ENCODE measurements at places on chromosomes 5 and 9. TPM values are rescaled to one million over a fixed set of nuclear protein-coding genes. Genes with fewer than 3 reads are reported as not detected.

DNA sequence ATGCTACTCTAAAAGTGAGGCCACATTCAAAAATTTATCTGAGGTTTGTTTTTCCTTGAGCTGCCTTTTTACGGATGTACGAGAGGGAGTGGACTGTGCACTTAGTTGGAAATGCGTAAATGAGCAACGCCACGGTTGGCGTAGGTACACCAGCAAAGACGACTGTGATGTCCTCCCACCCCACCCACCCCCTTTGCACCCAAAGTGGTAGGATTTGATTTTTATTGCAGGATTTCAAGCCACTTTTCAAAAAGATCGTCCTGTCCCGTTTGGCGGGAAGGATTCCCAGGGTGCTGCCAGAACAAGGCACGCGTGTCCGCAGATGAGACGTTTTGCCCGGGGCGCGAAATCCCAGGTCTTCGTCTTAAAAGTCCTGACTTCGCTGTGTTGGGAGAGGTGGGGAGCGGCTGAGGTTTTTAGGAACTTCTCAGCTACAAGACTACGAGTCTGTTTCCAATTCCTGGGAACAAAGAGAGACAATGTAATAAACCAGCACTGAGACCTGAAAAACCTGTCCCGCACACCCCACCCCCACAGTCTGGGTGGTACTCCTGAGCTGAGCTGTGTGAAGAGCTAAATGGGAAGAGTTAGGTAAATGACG is 1.0 kb upstream of the TLE1 start:
- peak; percentile 26 for DNase-seq

The TMC1 gene
- total RNA-seq, result 0.25 TPM

The ADAMTS12 gene
- total RNA-seq, result 1.2 TPM

The UGCG gene
- 54.7 TPM for total RNA-seq

The KCNMB1 gene
- total RNA-seq, result not detected

- no peak for DNase-seq
Observed at GRCh38 chr5:113321276-113321675, 113.5 kb downstream of the TSSK1B start.

The OR1J1 gene
- not detected for total RNA-seq

The IRX1 gene
- not detected for total RNA-seq

GRCh38 chr5:128844354-128844923 is 120.8 kb upstream of the SLC27A6 start:
- peak; percentile 23 for DNase-seq

DNA sequence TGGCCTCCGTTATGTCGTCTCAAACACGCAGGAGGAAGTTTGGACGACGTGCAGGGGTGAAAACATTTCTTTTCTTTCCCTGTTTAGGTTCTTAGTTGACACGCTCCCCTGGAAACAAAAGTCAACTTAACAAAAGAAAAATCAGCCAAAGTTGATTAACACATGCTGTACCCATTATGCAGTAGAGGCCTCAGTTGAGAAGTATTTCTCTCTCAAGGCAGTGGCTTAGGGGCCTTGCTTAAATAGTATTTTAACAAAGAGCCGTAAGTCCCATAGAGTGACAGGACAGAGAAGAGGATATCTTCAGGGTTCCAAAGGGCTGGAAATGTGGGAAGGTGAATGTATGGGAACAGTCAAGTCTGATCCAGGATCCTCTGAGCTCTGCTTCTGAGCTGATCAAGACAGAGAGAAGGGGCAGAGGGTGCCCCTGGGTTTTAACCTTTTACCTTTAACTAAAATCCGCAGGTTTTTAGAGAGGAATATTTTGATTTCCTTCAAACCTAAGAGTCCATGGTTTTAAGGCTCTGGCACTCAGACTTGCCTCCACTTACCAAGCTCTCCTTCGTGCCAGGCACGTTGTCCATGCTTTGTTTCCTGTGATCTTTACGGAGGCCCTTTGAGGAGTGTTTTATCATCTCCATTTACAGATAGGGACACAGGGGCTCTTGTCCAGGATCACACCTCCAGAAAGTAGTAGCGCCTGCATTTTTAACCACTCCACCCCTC is 629 bp upstream of the CD74 start:
- no peak for DNase-seq

The CARD9 gene
- 0.13 TPM for total RNA-seq

DNA sequence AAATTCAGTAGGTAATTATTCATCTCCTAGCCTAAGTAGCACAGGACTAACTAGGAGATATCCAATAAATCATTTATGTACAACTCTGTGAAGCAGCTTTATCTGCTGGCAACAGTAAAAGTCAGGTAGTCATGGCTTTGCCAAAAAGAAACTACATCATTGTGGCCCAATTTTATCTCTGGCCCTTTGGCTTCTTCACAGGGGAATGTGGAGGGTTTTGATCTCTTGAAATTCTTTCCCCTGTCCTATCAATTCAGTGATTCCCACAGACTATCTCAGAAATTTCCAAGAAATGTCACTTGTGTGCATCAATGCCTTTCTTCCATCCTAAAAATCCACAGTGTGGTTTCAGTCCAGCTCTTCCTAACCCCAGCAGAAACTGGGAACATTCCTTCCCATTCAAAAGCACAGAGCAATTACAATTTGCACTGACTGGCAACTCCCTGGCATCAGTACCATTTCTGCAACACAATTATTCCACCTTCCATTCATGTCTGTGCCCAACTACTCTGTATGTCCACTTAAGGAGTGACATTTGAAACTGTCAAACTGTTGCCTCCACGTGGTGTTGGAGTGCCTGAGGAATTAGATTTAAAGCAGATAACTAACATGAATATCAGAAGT is 6.6 kb downstream of the CDC14B start:
- DNase-seq, result no peak

- no peak for DNase-seq
Observed at GRCh38 chr9:87255431-87256155, 242.1 kb upstream of the DAPK1 start.

GRCh38 chr5:116159006-116159405 is 74.2 kb downstream of the COMMD10 start:
- DNase-seq, result no peak

GRCh38 chr5:172111852-172112225 is 76.2 kb downstream of the STK10 start:
- peak; percentile 72 for DNase-seq

DNA sequence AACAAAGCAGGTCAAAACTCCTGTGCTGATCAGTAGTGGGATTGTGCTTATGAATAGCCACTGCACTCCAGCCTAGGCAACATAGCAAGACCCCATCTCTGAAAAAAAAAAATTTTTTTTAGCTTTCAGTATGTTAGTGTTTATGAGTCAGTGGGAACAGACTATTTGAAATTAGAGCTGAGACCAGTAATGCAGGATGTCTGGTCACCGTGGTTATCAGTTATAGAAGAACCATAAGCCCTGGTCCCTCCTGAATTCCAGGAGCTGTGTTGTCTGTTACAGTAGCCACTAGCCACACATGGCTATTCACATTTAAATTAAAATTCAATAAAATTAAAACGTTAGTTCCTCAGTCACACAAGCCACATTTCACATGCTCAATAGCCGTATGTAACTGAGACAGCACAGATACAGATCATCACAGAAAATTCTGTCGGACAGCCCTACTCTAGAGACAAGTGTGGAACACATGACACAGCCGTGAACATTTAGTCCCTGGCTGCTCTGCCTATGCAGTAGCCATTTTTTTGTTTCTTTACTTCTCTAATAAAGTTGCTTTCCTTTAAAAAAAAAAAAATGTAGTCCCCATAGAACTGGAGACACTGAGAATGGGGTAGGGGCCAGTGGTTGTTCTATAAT is 96.1 kb upstream of the SAP30L start:
- DNase-seq, result no peak

DNA sequence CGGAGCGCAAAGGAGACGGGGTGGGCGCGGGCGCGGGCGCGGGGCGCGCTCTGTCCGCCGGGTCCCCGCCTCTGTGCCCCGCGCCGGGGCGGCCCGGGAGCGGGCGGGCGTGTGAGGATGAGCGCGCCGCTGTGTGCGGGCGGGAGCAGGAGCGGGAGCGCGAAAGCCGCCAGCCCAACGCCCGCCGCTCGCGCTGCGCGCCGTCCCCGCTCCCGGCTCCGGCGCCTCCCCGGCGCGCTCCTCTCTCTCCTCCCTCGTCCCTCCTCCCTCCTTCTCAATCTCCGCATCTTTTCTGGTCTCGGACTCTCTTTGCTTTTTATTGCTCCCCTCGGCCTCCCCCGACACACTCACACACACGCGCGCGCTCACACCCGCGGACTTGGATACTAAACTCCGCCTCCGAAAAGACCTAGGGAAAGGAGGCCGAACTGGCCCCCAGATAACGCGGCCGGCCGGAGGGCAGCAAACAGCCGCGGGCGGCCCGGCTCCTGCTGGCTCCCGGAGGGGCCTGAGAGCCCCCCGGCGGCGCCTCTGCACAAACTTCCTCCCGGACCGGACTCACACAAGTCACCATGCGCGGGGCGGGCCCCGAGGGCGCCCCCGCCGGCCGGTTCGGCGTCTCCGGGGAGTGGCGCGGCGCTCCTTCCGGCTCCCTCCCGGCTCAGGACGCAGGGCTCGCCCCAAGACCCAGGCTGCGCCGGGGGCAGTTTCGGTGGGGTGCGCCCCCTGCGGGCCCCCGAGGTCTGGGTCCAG is at the start of gene FIBCD1:
Gene FIBCD1 (minus strand): TSS at position 596 of the 753 bp plus-strand sequence. CDS start 640 bp downstream, outside the sequence.
- peak; percentile 19 for DNase-seq

The SECISBP2 gene
- 16.4 TPM for total RNA-seq

DNA sequence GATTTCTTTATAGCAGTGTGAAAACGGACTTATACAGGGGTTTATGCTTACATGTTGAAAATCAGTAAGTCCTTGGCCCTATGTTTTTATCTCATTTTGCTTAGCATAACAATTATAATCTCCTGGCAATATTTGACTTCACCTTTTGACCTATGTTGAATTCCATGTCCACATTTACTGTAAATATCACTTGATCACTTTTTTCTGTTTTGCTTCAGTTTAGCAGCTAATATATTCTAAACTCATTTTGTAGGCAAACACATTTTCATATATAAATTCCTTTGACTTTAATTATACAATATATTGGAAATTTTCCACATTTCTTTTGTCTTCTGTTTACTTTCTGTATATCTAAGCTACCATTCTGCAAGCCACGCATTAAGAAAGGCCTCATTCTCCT is 674.0 kb downstream of the MAT2B start:
- DNase-seq, result no peak

DNA sequence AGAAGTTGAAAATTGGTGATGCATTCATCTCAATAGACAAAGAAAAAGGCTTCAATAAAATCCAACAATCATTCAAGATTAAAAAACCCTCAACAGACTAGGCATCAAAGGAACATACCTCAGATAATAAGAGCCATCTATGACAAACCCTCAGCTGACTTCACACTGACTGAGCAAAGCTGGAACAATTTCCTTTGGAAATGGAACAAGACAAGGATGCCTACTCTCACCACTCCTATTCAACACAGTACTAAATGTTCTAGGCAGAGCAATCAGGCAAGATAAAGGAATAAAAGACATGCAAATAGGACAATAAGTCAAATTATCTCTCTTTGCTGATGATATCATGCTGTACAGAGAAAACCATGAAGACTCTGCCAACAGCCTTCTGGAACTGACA is 1188.1 kb downstream of the DTWD2 start:
- DNase-seq, result no peak

GRCh38 chr9:38068701-38069628 is at the start of gene SHB:
TSS of gene SHB (minus strand) at chr9:38069227. CDS start at chr9:38068645, 582 bp downstream.
- peak; percentile 79 for DNase-seq

DNA sequence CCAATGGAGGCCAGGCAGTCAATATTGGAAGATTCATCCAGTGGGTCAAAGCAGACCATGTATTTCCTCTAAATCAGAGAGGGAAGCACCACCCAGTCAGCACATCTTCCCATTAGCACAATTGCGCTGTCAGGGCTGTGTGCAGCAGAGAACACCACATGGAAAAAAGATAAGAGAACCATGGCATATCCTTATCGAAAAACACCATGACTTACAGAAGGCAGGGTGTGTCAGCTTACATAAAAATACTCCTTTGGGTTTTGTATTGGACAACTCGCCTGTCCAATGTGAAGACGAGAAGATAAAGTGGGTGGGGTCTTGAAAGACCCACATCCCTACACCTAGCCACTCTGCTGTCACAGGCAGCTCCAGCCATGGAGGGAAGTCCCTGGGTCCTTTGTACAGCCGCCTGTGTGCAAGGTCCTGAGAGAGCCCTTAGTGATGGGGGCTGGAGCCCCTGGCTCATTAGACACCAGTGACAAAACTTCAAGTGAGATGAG is 71.9 kb upstream of the SPATA31E1 start:
- DNase-seq, result no peak

The ABCA1 gene
- 9.2 TPM for total RNA-seq

The ATOX1 gene
- 45.1 TPM for total RNA-seq

The TMEM252 gene
- total RNA-seq, result not detected

DNA sequence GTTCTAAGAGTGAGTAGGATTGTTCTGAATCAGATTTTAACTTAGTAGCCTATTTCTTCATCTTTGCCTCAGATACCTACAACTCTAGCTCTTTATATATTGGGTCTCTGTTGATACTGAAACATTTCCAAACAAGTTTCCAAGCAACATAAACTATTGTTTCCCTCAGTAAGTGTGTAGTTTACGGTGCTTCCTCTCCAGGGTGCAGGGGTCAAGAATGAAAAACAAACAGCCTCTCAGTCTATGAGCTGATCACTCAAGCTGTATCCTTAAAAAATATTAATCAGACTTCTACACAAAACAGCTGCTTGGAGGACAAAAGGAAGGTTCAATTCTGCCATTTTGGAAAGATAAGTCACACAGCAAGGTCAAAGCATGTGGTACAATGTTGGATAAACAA is 75.0 kb downstream of the ADAMTS12 start:
- peak; percentile 97 for DNase-seq

The CCDC192 gene
- not detected for total RNA-seq

The DAB2IP gene
- 15.3 TPM for total RNA-seq

DNA sequence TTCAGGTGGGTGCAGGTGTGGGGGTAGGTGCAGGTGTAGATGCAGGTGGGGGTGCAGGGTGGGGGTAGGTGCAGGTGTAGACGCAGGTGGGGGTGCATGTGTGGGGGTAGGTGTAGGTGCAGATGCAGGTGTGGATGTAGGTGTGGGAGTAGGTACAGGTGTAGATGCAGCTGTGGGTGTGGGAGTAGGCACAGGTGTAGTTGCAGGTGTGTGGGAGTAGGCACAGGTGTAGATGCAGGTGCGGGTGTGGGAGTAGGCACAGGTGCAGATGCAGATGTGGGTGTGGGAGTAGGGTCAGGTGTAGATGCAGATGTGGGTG is 94.6 kb downstream of the PHF2 start:
- no peak for DNase-seq

DNA sequence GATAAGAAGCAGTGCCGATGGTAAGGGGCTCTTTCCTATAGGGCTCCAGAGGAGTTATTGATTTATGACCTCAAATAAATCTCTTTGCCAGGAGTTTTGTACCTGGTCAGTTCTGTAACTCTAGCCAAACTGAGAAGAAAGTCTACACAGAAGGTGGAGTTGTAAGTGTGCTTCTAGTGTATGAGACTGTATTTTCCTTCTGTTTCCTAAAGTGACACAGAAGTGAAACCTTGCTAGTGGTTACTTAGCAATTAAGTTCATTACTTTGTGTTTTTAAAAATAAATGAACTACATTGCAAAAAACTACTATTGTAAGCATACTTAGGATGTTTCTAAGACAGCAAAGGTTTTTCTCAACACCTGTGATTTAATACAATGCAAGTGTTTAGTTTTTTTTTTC is 48.7 kb upstream of the ACTBL2 start:
- no peak for DNase-seq

The INSYN2B gene
- 1.4 TPM for total RNA-seq
